ENCODE measurements at places on chromosomes 3 and 15. TPM values are rescaled to one million over a fixed set of nuclear protein-coding genes. Genes with fewer than 3 reads are reported as not detected.

The MESP1 gene
- total RNA-seq = under 0.01 TPM

The KIF15 gene
- 1.8 TPM for total RNA-seq

The PDZRN3 gene
- total RNA-seq = 18.3 TPM

The KCNMB2 gene
- 1.1 TPM for total RNA-seq

The WNT5A gene
- total RNA-seq = 145 TPM

The SLC27A2 gene
- not detected for total RNA-seq

The CHRNA3 gene
- not detected for total RNA-seq

The PRTG gene
- 4.7 TPM for total RNA-seq

The LRRC15 gene
- 3.6 TPM for total RNA-seq

The DLEC1 gene
- 0.29 TPM for total RNA-seq

The KNL1 gene
- total RNA-seq = 3.5 TPM

The TNK2 gene
- 11.6 TPM for total RNA-seq

The NRROS gene
- 0.72 TPM for total RNA-seq

The ESYT3 gene
- total RNA-seq = 0.59 TPM

The HGD gene
- under 0.01 TPM for total RNA-seq

The TMEM108 gene
- total RNA-seq = 0.36 TPM

The EFCC1 gene
- not detected for total RNA-seq

The FBXO40 gene
- not detected for total RNA-seq

The SCAP gene
- total RNA-seq = 70.1 TPM

All from osteoblast (primary cell).